ENCODE measurements at places on chromosomes 7 and 10. TPM values are rescaled to one million over a fixed set of nuclear protein-coding genes. Genes with fewer than 3 reads are reported as not detected.

SPAG6 gene
- total RNA-seq: not detected

STEAP1B gene
- total RNA-seq: 22.7 TPM

MYOF gene
- 2.8 TPM for total RNA-seq

EPO gene
- 0.15 TPM for total RNA-seq

CRTAC1 gene
- total RNA-seq: 0.63 TPM

HOXA3 gene
- total RNA-seq: not detected

CYP2E1 gene
- total RNA-seq: 1.2 TPM

CPVL gene
- total RNA-seq: 32.9 TPM

DPYSL4 gene
- 7.6 TPM for total RNA-seq

POM121 gene
- total RNA-seq: 11.3 TPM

BUD23 gene
- 39.3 TPM for total RNA-seq

ADAP1 gene
- 4.9 TPM for total RNA-seq

STOX1 gene
- 2.4 TPM for total RNA-seq

GRM3 gene
- 0.30 TPM for total RNA-seq

NME8 gene
- total RNA-seq: 2.7 TPM

ADD3 gene
- 104 TPM for total RNA-seq

AMPH gene
- 2.8 TPM for total RNA-seq

GRID2IP gene
- total RNA-seq: 0.33 TPM

PPP1R17 gene
- total RNA-seq: 2.3 TPM

MOGAT3 gene
- total RNA-seq: 0.52 TPM

MSMB gene
- 0.89 TPM for total RNA-seq

GPNMB gene
- 1.2 TPM for total RNA-seq

AGMO gene
- 1.1 TPM for total RNA-seq

ANKRD30A gene
- not detected for total RNA-seq

SERPINE1 gene
- total RNA-seq: 3.4 TPM

GPR15LG gene
- total RNA-seq: not detected

SCART1 gene
- total RNA-seq: 0.44 TPM

TAS2R4 gene
- total RNA-seq: 0.63 TPM

GDF2 gene
- not detected for total RNA-seq

ZNF727 gene
- not detected for total RNA-seq

TCF7L2 gene
- total RNA-seq: 12.0 TPM

VTI1A gene
- 13.9 TPM for total RNA-seq

CRPPA gene
- 0.30 TPM for total RNA-seq

ELN gene
- total RNA-seq: 2.7 TPM

TET1 gene
- total RNA-seq: 47.6 TPM

MACROH2A2 gene
- total RNA-seq: 47.4 TPM

SAP25 gene
- total RNA-seq: 1.3 TPM

BLNK gene
- not detected for total RNA-seq

METTL2B gene
- 39.5 TPM for total RNA-seq

SLC26A4 gene
- total RNA-seq: not detected

CRHR2 gene
- not detected for total RNA-seq

LIPJ gene
- total RNA-seq: not detected

COBL gene
- 4.2 TPM for total RNA-seq

SAMD9L gene
- not detected for total RNA-seq

AGFG2 gene
- 5.6 TPM for total RNA-seq

FGL2 gene
- total RNA-seq: not detected

CYP3A4 gene
- not detected for total RNA-seq

PNLIPRP2 gene
- total RNA-seq: not detected

HOXA9 gene
- not detected for total RNA-seq

NUTM2E gene
- 0.15 TPM for total RNA-seq

FAM237B gene
- total RNA-seq: not detected

ZCWPW1 gene
- total RNA-seq: 1.6 TPM
